Activated T-helper 1 cell treated with anti-CD3 and anti-CD28 coated beads, Interleukin-12 subunit alpha, Interleukin-12 subunit beta, Interleukin-2, Interleukin-4 antibody, amounts not matched to agents 30 ng/mL and 10 ng/mL and 1 ng/mL, durations not matched to agents 14 hours and 24 hours and 36 hours (primary cell): ENCODE measurements at places on chromosomes 5 and 9.

DNA sequence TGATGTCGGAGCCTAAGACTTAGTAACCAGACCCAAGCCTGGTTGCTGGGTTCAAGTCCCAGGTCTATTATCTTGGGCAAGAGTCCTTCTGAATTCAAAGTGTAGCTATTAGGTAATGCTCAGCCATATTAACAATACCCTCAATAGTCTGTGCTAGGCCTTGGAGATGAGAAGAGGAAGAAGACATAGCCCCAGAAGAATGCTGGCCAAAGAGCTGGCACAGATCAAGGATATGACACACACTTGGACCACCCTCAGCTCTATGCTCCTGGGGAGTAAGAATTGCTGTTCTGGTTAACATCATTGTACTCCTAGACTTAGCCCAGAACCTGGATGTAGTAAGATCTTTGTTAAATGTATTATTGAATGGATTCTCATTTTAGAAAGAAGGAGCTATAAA lies 426.7 kb downstream of the CDK5RAP2 start:
- no peak for DNase-seq

DNA sequence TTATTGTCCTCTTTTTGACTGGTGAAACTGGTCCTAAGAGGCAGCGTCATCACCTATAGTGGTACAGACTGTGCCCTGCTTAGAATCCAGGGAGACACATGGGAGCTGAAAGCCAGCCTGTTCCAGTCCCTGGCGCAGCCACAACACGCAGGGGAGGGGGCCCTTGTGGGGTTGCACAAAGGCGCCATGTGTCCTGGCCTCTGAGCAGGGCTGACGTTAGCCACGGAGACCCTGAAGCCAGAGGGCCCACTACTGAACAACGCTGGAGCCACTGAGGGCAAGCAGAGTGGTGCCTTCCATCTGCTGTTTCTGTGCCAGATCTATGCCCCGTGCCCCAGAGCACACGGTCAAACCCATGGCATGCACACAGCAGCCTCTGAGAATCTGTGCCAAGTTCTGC lies 147.3 kb downstream of the ACTL7B start:
- no peak for DNase-seq

GRCh38 chr5:96476654-96477053 lies 43.6 kb upstream of the PCSK1 start:
- no peak for DNase-seq

GRCh38 chr9:93965830-93966577 lies 10.8 kb upstream of the BARX1 start:
- DNase-seq, result no peak
